Body of pancreas (tissue), 4 donors: ENCODE measurements at places on chromosomes 1 and 21. TPM values are rescaled to one million over a fixed set of nuclear protein-coding genes. Genes with fewer than 3 reads are reported as not detected.

Gene UMODL1
- not detected for total RNA-seq

DNA sequence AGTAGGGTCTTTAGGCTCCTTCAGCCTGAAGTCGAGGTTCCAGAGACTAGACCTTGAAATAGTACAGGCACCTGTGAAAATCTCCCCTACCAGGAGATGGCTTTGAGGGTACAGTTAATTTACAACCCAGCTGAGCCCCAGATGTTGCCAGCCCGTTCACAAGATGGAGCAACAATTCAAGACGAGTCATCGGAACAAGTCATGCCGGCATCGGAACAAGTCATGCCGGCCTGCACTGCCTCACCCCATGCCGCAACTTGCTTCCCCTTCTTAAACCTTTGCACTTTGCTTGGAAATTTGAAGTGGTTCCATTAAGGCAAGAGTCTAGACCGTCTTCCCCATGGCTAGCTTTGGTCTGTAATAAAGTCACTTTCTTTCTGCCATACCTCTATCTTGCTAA is 16.0 kb downstream of the HHAT start:
- no peaks in the 10 kb centered on the region for H3K27me3 ChIP-seq
- no peak overlapping the region for H3K27ac ChIP-seq
- H3K4me3 ChIP-seq, result no peak overlapping the region

Gene EPHA8
- 0.52 TPM for total RNA-seq

DNA sequence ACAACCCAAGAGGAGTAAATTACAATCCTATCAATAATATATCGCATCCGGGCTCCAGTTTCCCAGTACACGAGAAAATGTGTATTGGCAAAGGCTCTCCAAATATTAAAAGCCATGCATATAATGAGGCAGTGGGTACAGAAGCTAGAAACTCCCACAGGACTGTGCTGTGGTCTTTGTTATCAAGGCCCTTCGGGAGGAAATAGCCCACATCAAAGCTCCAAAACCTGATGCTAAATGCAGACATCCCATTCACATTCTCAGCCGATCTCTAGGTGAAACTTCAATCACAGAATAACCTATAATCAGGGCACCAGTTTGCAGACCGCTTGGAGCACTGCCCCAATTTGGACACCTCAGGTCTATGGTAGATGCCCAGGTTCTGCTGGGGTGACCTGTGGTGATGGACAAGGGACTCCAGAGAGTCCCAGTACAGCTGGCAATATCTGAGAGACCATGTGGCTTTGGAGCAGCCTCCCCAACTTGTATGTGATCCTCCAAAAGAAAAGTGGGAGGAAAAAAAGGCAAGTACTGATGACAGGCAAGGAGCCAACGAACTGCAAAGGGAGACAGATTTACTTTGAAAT is 148.8 kb upstream of the CAMK1G start:
- DNase-seq, result no peak
- no peak overlapping the region for H3K4me3 ChIP-seq
- no peaks in the 10 kb centered on the region for H3K36me3 ChIP-seq
- H3K27me3 ChIP-seq, result no peaks in the 10 kb centered on the region
- no peak overlapping the region for H3K27ac ChIP-seq

Gene KMO
- total RNA-seq, result 1.3 TPM

DNA sequence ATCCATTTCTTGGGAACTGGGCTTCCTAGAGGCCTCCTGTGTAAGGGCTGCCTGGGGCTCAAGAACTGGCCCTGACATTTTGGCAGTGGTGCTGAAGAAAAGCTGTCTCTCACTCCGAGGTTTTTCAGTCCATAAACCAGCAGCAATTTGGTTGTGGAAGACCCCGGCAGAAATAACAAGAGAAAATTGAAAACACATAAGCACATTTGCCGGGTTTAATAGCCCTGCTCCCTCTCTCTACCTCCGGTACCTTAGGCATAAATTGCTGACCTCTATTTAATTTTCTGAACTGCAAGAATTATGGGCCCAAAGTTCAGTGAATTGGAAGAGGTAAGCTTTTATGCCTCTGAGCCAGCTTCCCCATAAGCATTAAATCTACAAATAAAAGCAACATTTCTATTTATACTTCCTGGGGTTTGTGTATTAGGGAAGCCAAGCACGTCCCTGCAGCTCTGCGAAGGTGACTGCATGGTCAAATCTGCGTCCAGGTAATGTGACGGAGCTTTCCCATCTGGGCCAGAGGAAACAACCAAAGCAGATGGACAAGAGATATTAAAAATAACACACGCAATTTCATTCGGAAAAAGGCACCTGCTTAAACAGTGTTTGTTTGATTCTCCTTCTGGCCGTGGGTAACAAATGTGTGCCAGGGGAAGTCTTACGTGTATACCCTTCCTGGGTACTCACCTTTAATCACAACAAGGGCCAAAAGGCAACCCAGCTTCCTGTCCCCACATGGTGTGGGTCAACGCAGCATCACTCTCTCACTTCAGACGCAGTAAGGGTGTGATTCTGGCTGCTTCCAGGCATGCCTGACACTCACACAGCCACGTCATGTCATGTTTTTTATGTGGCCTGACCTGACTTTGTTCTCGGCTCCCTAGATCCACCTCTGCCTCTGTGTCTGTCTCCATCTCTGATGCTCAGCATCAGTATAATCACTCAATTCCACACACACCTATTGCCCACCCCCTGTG is 69.2 kb downstream of the PAPPA2 start:
- no peaks in the 10 kb centered on the region for H3K4me1 ChIP-seq
- H3K4me3 ChIP-seq, result no peak overlapping the region
- peak; percentile 29 for DNase-seq
- no peak overlapping the region for H3K27ac ChIP-seq
- H3K27me3 ChIP-seq, result no peaks in the 10 kb centered on the region

Gene NBPF3
- total RNA-seq, result 9.6 TPM

- no peak for DNase-seq
- no peaks in the 10 kb centered on the region for H3K36me3 ChIP-seq
- H3K27me3 ChIP-seq, result no peaks in the 10 kb centered on the region
- H3K4me3 ChIP-seq, result no peak overlapping the region
Measured at GRCh38 chr1:40709802-40710278, 18.3 kb downstream of the NFYC start.

- H3K4me1 ChIP-seq, result no peaks in the 10 kb centered on the region
- DNase-seq, result no peak
- no peak overlapping the region for H3K27ac ChIP-seq
- H3K4me3 ChIP-seq, result no peak overlapping the region
- H3K27me3 ChIP-seq, result no peaks in the 10 kb centered on the region
Measured at GRCh38 chr1:80274256-80274655, 1267.7 kb upstream of the ADGRL4 start.

GRCh38 chr1:98437540-98437939 is 224.0 kb upstream of the SNX7 start:
- no peaks in the 10 kb centered on the region for H3K4me1 ChIP-seq
- H3K36me3 ChIP-seq, result no peaks in the 10 kb centered on the region
- DNase-seq, result no peak
- H3K4me3 ChIP-seq, result no peak overlapping the region
- H3K27ac ChIP-seq, result no peak overlapping the region

DNA sequence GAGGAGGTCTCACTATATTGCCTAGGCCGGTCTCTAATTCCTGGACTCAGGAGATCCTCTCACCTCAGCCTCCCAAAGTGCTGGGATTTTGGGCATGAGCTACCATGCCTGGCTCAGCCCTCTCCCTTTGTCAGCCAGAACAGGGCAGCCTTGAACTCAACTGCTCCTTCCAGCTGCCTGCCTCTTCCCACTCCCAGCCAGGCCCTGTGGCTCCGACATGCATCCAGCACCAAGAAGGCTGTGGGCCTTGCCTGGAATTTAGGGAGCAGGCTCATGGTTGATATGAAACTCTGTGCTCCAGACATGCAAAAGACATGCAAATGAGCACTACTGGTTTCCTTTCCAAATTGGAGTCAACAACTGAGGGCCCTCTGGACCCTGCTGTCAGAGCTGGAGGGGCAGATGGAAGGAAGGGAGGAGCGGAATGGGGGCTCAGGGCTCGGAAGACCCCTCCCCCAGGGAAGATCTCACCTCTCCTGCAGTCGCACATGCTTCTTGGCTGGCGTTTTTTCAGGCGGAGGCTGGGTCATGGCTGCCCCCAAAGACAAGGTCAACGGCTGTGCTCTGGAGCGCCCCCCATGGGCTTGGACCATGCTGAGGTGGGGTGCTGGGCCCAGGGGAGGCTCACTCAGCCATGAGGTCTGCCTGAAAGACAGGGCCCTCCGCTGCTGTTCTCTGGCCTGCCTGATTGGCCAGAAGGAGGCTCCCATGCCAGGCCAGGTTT is 1.4 kb downstream of the PTPN7 start:
- H3K27ac ChIP-seq, result no peak overlapping the region
- H3K27me3 ChIP-seq, result no peaks in the 10 kb centered on the region
- no peak overlapping the region for H3K4me3 ChIP-seq
- no peak for DNase-seq
- H3K4me1 ChIP-seq, result peaks cover 8% of the 10 kb centered on the region
- H3K36me3 ChIP-seq, result no peaks in the 10 kb centered on the region

Gene ADCY10
- 0.26 TPM for total RNA-seq

Gene LCE1F
- total RNA-seq, result not detected

GRCh38 chr1:65254320-65255034 is 54.9 kb upstream of the DNAJC6 start:
- peak; percentile 90 for DNase-seq
- peak overlapping the region; percentile 70 for H3K27ac ChIP-seq
- peak overlapping the region; percentile 81 for H3K4me3 ChIP-seq
- H3K36me3 ChIP-seq, result no peaks in the 10 kb centered on the region

Gene GPR37L1
- not detected for total RNA-seq

Gene SRM
- total RNA-seq, result 159 TPM

DNA sequence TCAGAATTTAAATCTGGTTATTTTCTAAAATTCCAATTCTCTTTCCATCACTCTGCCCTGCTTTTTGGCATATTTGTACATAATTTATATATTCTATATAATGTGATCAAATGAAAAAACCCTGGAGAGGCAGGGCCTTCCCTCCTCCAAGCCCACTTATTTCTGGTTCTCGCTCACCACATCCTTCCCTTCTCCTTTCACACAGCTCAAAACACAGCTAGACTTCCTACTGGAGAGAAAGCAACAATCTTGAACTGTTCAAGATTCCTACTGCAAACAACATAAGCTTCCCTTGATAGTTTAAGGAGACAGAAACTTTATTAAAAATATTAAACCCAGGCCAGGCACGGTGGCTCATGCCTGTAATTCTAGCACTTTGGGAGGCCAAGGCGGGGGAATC is 7.6 kb upstream of the AIM2 start:
- no peak overlapping the region for H3K27ac ChIP-seq
- DNase-seq, result no peak
- no peaks in the 10 kb centered on the region for H3K4me1 ChIP-seq
- no peak overlapping the region for H3K4me3 ChIP-seq

DNA sequence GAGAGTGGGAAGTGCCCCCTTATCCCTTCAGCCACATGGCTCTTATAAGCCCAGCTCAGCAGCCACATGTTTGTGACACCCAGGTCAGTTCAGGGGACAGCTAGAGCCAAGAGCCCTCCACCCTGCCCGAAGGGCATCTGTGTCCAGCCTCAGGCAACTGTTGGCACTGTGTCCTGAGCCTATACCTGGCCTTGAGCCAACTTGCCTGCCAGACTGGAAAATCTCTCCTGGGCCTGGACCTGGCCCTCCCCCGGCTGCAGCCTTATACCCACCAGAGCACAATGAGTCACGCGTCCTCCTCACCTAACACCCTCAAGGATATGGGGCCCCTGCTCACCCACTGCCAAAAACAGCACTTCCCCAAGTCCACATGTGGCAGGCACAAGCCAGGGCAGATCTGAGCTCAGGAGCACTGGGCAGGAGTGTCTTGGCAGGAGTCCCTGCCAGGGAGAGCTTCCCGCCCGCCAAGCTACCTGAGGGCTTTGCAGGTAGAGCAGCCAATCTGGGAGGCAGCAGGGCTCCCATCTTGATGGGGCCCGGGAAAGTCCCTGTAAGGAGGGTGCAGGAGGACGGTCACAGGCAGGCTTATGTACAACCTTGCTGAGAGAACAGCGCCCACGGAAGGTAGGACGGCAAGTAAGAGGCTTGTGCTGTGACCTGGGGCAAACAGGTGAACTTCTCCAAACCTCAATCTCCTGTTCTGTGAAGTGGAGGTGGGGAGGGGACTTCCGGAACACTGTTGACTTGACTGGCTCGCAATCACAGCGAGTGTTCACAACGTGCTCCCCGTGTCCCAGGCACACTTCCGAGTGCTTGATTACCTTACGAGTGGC is 19.8 kb upstream of the HSPG2 start:
- peak; percentile 85 for DNase-seq
- H3K4me1 ChIP-seq, result peaks cover 37% of the 10 kb centered on the region
- no peaks in the 10 kb centered on the region for H3K27me3 ChIP-seq

Gene RIMKLA
- 0.99 TPM for total RNA-seq

- H3K4me3 ChIP-seq, result peak within 1 kb of the TSS; percentile 44
- no peaks in the 10 kb centered on the region for H3K36me3 ChIP-seq
- peak; percentile 80 for DNase-seq
- no peaks in the 10 kb centered on the region for H3K27me3 ChIP-seq
- peaks cover 43% of the 10 kb centered on the region for H3K4me1 ChIP-seq
Measured at GRCh38 chr1:54800899-54801759, at the start of gene TTC22. TSS of gene TTC22 (minus strand) at chr1:54801323. CDS start at chr1:54801163, 160 bp downstream.

DNA sequence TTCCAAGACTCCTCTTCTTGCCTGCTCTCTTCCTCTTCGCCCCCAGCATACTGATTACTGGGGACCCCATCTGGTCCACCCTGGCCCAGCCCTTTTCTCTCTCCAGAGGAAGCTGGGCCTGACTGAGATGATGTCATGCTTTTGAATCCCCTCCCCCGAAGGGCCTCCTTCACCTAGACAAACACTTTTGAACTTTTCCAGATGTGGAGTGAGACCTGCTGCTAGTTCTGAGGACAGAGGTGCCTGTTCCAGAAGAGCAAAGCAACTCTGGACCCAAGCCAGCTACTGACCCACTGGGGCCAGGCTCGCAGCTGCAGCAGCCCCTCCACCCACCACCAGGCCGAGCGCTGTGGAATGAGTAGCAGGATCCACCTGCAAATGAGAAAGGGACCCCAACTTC is 8.4 kb downstream of the CD34 start:
- no peak for DNase-seq
- H3K27me3 ChIP-seq, result no peaks in the 10 kb centered on the region
- no peak overlapping the region for H3K4me3 ChIP-seq
- H3K4me1 ChIP-seq, result no peaks in the 10 kb centered on the region
- no peaks in the 10 kb centered on the region for H3K36me3 ChIP-seq

DNA sequence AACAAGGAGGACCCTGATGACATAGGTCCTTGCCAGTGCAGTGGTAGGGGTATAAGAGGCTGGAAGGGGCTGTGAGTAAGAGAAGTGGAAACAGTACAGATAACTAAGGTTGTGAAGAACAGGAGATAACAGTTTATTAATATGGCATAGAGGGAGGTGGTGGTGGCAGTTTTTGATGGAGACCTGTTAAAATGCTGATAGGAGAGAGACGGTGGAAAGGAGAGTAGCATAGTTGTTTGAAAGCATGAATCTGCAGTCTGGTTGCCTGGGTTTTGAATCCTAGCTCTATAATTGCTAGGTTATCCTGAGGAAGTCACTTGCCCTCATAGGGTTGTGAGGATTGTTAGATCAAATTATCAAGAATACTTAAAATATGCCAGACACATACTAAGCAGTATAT is 19.4 kb downstream of the LRRC41 start:
- no peaks in the 10 kb centered on the region for H3K27me3 ChIP-seq
- no peaks in the 10 kb centered on the region for H3K4me1 ChIP-seq
- no peak overlapping the region for H3K27ac ChIP-seq
- no peaks in the 10 kb centered on the region for H3K36me3 ChIP-seq
- H3K4me3 ChIP-seq, result no peak overlapping the region
- DNase-seq, result no peak

- no peak overlapping the region for H3K27ac ChIP-seq
- no peak overlapping the region for H3K4me3 ChIP-seq
- H3K27me3 ChIP-seq, result no peaks in the 10 kb centered on the region
Measured at GRCh38 chr1:179761846-179762640, 19.0 kb downstream of the FAM163A start.

Gene FNBP1L
- 23.1 TPM for total RNA-seq
